Activated CD4-positive, alpha-beta T cell treated with anti-CD3 and anti-CD28 coated beads for 24 hours (primary cell): ENCODE measurements at places on chromosomes 3 and 15.

DNA sequence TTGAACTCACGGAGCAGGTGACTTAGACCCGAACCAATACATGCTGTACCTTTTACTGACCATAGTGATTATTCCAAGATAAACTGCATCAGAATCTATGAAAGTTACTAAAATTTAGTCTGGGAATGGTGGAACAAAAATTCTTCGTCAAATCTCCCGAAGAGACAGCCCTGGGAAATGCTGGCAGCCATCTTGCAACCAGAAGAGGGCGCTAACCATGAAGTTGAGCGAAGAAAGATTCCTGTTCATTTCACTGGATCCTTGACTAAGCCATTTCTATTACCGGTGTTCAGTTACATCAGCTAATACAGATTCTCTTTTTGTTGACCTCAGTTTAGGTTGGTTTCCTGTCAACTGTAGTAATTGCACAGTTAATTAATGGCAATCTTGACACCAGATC is 199.6 kb downstream of the SLC9A9 start:
- no peak for DNase-seq

DNA sequence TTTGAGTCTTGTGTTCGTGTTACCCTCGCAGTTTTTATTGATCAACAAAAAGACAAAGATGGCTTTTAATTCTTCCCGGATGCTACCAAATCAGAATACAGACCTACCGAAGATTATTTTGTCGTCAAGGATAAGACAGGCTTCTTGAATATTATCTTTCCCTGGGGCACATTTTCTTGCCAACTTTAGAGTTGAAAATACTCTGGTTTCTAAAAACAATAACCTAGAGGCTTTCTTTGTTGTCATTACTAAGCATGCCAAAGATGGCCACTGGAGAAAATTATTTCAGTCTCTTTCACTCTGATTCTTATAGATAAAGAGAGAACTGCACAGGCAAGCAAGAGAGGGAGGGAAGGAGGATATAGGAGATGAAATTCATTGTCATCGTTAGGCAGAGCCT is 33.9 kb downstream of the OXNAD1 start:
- DNase-seq: no peak

DNA sequence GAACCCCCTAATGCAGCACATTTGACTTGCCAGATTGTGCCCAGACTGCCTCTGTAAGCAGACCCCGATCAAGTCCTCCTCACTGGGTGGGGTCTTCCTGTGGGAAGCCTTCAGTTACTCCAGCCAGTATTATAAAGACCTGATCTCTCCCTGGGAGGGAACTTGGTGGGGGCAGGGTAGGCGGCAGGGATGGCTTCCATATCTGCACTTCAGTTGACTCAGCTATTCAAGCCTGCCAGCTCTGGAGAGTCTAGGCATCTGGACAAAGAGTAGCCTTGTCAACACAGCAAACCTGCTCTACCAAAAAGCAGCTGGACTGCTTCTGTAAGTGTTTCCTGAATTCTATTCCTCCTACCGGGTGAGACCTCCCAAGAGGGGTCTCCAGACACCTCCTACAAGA is 21.0 kb upstream of the SLC25A38 start:
- DNase-seq: no peak

DNA sequence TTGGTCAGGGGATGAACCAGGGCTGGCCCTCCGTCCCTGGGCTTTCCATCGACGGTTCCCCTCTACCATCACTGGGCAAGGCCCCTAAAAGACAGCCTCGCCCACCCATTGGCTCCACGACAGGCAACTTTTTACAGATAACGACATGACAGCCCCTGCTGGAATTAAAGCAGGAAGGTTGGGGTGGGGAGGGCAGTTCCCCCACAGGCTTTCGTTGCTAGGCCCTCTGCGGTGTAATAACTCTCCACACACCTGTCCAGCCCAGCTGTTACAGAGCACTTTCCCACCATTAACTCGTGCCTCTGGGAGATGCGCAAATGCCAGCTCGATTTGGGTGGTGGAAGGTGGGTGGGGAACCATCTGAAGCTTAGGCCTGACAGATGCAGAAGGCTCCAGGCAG is 264.2 kb upstream of the TLE3 start:
- no peak for DNase-seq

- no peak for DNase-seq
Observed at GRCh38 chr3:43506644-43507043, 115.2 kb downstream of the ANO10 start.
